ENCODE measurements at places on chromosomes 2 and 18.

DNA sequence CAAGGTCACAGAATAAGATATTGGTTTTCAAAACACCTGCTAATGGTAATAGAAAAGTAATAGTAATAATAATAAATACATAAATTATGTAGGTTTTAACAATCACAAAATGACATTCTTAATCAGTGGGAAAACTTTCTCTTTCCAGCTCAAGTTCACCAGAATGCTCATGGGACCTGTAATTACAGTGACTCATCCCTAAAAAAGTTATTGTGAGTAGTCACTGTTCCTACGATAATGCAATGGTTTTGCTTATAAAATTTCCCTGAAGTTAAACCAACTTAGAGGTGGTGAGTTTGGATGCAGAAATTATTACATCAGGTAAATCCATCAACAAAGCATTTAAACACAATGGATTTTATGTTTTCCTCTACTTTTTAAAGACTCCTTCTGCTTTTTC lies 502.3 kb downstream of the PID1 start:
- no peak for DNase-seq

GRCh38 chr2:190459881-190460280 lies 51.7 kb downstream of the MFSD6 start:
- no peak for DNase-seq

- no peak for DNase-seq
Measured at GRCh38 chr2:47310801-47311560, 92.0 kb upstream of the MSH2 start.

- DNase-seq, result no peak
Measured at GRCh38 chr2:3587021-3587420, 7.9 kb upstream of the COLEC11 start.

DNA sequence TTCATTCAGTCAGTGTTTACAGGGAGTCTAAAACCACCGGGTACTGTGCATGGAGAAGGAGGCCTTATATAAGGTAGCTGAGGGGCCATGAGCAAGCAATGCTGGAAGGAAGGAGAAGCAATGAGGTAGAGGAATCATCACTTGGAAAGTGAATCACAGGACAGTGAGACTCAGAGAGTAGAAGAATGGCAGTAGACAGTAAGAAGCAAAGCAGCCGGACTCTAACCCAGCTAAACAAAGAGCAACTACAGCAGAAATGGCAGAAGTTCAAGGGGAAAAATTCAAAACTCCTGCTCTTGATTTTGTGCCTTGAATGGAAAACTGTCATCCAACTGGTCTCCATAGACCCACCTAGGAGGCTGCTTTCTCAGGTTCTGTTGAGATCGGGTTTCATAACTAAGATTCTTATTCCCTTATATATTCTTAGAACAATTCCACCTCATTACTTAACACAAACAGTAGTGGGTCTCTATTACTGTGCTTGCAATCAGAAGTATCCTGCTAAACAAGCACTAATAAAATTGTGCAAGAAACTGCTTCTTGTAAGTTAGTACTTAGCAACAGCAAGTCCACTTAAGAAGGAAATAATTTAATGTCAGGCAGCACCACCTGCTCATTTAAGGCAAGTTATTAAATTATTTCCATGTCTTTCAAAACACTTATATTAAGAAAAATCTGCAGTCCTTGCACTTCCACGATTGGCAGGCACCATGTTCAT lies 68.0 kb downstream of the RBMS1 start:
- DNase-seq, result no peak

- no peak for DNase-seq
Measured at GRCh38 chr2:17879913-17880274, 1.4 kb downstream of the KCNS3 start.

- no peak for DNase-seq
Measured at GRCh38 chr2:56287508-56287907, 103.7 kb downstream of the CCDC85A start.

GRCh38 chr2:38214209-38214717 lies 138.3 kb upstream of the CYP1B1 start:
- no peak for DNase-seq

DNA sequence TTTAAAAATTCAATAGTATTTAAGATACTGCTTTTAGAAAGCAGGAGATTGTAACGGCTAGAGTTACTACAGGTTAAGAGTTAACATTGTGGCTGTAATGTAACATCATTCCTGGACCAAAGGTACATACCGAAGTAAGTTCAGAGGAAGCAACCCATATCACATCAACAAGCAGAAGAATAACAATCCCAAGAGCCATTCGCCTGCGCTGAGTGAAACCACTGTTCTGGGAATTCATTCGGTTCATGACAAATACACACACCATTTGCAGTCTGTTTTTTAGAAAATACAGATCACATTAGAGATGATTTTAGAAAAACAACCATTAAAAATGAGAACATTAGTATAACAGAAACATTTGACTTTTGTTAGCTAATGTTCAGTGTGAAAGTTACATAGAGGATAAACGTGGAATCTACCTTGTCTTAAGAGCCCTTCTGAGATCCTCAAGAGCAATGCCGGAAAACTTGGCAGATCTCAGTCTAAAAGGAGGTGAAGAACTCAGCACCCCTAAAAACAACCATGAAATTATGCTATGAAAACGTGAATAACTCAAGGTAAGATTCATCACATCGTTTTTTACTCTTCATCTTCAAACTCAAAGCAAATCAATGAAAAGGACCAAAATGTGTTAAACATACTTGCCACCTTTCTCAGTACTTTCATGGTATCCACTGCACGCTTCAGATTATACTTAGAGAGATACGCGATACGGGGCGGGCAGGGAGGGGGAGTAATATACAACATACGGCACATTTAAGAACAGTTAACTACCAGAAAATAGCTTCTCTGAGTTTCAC lies 1.2 kb downstream of the SLC35F5 start:
- DNase-seq, result no peak

DNA sequence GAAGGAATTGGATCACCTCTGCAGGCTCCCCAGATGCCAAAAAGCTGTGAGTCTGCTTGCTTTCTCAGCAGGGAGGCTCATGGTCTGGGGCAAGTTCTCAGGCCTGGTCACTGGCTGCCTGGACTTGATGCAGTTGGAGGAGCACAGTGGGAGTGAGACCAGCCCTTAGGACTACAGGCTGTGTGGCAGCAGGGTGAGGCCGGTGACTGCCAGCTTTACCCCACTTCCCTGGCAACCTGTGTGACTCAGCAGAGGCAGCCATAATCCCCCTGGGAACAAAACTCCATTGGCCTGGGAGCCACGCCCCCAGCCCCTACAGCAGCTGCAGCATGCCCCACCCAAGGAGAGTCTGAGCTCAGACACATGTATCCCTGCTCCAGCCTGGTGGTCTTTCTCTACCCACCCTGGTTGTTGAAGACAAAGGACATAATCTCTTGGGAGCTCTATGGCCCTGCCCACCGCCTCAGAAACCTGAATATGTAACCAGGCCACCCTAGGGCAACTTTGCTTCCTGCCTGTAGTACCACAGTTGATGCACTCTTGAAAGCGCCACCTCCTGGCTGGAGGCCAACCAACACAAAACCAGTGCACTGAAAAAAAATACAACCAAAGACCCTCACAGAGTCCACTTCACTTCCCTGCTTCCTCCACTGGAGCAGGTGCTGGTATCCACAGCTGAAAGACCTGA lies 106.8 kb upstream of the SPATS2L start:
- DNase-seq, result no peak

DNA sequence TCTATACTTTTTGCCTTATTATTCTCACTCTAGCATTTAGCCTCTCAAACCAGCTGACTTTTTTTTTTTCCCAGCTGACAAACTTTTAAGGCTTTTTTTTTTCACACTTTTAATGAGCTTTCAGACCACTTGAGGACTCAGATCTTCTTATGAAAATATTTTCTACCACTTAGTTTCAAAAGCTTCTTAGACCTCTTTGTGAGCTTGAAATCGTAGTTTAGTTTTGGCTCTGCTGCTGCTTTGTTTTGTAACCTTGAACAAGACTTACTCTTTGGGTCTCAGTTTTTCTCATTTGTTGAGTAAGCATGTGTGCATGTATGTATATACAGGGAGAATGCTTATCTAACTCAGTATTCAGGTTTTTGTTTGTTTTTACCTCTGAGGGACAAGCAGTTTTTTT lies 3.5 kb downstream of the NBEAL1 start:
- no peak for DNase-seq

GRCh38 chr18:52615943-52616342 lies 275.9 kb downstream of the DCC start:
- no peak for DNase-seq

DNA sequence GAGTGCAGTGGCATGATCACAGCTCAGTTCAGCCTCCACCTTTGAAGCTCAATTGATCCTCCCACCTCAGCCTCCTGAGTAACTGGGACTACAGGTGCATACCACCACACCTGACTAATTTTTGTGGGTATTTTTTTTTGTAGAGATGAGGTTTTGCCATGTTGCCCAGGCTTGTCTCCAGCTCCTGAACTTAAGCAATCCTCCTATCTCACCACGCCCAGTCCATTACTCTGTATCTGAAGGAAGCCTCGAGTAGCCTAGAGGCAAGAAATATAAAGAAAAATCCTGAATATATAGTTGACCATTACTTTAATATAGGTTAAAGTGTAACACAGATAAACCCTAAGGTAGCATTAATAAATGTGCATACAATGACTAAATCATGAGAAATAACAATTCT lies 686.8 kb upstream of the PIK3C3 start:
- no peak for DNase-seq

GRCh38 chr2:96926791-96927190 lies 56.9 kb upstream of the SEMA4C start:
- no peak for DNase-seq

DNA sequence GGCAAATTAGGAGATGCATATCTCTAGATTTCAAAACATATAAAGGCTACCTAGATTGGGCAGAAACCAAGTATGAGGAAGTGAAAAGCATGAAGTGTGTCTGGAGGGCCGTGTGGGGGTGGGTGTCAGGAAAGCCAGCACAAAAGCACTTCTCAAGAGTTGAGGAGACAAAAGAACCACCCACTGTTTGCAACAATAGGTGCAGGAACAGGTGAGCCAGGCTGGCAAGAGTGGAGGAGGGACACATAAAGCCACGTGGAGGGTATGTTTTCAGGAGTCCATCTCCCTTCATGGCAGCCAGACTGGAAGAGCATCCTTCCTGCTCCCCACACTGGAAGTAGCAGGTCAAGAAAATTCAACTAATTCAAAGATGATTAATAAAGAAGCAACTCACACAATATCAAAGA lies 96.4 kb downstream of the CERS6 start:
- no peak for DNase-seq

GRCh38 chr2:134454426-134454825 lies 200.6 kb downstream of the MGAT5 start:
- no peak for DNase-seq

- DNase-seq, result no peak
Measured at GRCh38 chr2:129347486-129348217, 631.8 kb upstream of the RAB6C start.

DNA sequence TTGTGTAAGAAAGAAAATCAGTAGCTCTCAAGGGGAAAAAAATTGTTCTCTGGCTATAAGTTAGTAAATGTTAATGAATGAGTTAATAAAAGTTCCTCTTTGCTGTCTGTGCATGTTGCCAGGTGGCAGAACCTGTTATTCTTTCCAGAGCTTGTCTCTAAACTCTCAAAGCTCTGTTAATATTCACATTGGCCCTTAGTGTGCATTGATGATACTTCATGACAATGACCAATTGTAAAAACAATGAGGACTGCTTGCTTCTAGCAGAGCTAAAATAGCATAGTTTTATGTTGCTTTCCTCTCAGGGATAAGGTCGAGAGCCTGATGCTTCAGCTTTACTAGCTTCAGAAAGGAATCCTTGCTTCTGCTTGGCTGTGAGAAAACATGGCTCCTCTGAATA lies 91.5 kb downstream of the RAD51AP2 start:
- DNase-seq, result no peak

- no peak for DNase-seq
Measured at GRCh38 chr2:109648041-109648527, 33.9 kb downstream of the SOWAHC start.

GRCh38 chr2:191049728-191050639 lies 36.0 kb upstream of the STAT1 start:
- no peak for DNase-seq

GRCh38 chr2:44929735-44930273 lies 11.7 kb upstream of the SIX3 start:
- no peak for DNase-seq

- no peak for DNase-seq
Measured at GRCh38 chr2:17940091-17940630, 61.7 kb downstream of the KCNS3 start.

DNA sequence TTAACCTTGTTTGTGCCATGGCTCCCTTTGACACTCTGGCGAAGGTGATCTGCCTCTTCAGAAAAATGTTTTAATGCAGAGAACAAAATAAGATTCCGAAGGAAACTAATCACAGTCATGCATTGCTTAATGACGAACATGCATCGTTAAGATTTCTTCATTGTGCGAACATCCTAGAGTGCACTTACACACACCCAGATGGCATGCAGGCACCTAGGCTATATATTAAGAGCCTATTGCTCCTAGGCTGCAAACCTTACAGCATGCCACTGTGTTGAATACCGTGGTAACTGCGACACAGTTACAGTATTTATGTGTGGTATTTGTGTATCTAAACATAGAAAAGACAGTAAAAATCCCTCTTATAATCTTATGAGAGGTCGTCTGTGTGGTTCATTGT lies 8.3 kb downstream of the ASAP2 start:
- no peak for DNase-seq

- DNase-seq, result no peak
Measured at GRCh38 chr2:191013682-191013931, 364 bp downstream of the STAT1 start.

GRCh38 chr2:6872394-6872793 lies 5.2 kb upstream of the RSAD2 start:
- DNase-seq, result no peak

DNA sequence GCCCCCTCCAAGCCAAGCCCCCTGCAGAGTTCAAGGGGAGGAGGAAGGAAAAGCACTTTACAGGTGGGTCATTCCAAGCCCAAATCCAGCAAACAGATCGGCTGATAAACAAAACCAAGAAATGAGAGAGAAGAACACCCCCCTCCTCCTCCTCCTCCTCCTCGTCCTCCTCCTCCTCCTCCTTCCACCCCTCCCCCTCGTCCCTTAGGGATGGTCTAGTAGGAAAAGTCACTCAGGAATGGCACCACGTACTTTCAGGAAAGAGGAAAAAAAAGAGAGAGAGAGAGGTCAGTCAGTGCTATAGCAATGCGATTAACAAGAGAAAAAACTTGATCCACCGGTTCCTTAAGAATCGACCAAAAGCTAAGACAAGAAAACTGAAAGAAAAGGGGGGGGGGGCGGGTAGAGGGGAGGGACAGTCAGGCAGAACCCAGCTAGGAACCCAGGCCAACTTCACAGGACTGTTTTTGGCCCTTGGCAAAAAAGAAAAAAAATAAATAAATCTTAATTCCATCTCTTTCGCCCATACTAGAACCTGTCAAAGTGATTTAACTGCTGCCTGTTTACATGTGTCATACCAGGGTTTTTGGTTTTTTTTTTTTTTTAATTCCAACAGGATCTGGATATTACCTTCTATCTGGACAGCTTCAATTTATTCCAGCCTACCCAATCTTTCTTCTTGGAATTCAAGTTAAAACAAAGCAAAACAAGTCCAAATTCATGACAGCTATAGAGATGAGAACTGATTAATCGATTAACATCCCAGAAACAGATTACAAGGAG lies 906 bp downstream of the IKZF2 start:
- DNase-seq, result no peak

Data from stimulated activated CD4-positive, alpha-beta T cell treated with anti-CD3 and anti-CD28 coated beads, Interleukin-4, amount 100 ng/mL, for 4 hours (primary cell).